Activated CD8-positive, alpha-beta memory T cell treated with anti-CD3 and anti-CD28 coated beads for 24 hours (primary cell): ENCODE measurements at places on chromosomes 11 and 22.
A peak's percentile ranks its signal among the peaks of the same experiment; 100 is the strongest.

- DNase-seq, result no peak
Observed at GRCh38 chr11:36155124-36155561, 134.1 kb downstream of the COMMD9 start.

DNA sequence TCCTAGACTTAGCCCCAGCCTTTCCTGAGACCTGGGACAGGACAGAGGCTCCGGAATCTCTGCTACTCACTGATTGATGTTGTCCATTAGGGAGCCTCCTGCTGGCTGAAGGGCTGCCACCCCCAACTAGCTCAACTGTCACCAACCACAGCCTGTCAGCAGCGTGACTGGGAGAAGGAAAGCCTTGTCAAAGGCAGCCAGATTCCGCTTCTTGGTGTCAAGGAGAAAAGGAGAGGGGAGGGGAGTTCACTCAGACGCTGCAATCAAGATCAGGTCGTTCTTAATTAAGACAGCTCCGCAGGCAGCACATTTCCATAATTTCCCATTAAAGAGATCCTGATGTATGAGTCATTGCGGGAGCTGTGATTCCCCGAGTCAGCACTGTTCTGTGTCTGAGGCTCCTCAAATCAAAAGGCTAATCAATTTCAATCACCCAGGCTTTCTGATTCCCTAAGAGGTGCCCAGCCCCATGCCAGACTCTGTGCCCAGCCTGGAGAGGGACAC lies 152.8 kb upstream of the ZBED5 start:
- DNase-seq, result no peak

- no peak for DNase-seq
Observed at GRCh38 chr11:76856106-76856505, 4.6 kb upstream of the ACER3 start.

GRCh38 chr11:33700063-33700501 lies 544 bp downstream of the C11orf91 start:
- peak; percentile 62 for DNase-seq

GRCh38 chr11:47488674-47489394 lies 39.9 kb upstream of the RAPSN start:
- DNase-seq, result no peak

DNA sequence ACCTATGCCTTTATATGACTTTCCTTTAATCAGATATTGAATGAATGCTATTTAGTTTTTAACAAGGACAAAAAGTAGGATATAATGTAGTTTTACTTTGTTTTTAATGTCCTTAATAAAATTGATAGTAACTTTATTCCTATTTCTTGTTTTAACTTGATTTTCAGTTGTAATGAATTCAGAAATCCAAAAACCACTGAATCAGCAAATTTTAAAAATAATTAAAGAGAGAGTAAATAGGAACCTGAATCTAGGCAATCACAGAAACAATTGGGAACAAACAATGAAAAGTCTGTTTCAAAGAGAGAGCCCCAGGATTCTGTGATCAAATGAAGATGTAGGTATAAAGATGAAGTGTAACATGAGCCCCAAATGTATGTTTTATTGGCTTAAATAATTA lies 556.0 kb downstream of the LUZP2 start:
- no peak for DNase-seq

GRCh38 chr11:75135021-75135650 lies 15.8 kb upstream of the SLCO2B1 start:
- DNase-seq, result no peak

GRCh38 chr11:75497788-75498409 lies 27.8 kb downstream of the GDPD5 start:
- no peak for DNase-seq

- DNase-seq, result no peak
Observed at GRCh38 chr22:29916007-29916544, 33.1 kb downstream of the MTMR3 start.

GRCh38 chr11:129260750-129261149 lies 68.6 kb upstream of the ARHGAP32 start:
- DNase-seq, result no peak

DNA sequence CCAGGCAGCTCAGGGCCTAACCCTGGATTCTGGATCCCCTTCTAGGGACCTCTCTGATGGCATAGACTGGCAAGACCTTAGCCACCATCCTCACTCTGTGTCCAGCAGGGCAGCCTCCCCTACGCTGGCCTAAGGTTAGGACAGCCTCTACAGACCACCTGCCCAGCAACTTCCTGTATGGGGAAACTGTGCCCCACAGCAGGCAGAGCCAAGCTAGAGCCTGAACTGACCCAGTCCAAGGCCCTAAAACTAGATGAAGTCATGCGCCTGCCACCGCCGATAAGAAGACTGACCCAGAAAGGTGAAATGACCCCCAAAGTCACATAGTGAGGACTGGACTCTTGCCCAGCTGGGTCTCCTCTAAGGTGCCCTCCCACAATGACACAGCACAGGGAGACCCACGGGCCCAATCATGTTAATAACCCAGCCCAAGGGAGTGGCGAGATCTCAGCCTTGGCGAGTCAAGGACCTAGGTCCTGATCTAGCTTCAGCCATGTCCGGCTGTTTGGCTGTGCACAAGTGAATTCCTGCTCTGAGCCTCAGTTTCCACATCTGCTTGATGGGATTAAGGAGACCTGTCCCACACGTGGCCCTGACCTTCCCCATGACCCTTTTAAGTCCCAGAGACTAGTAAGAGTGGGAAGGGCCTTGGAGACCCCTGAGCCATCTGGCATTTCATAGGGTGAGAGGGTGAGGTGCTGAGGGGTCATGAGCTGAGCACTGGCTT lies 17.6 kb downstream of the STARD10 start:
- DNase-seq, result no peak

- DNase-seq, result no peak
Observed at GRCh38 chr22:23098718-23099530, 28.6 kb downstream of the GNAZ start.

GRCh38 chr22:47449508-47450270 lies 687.2 kb downstream of the TBC1D22A start:
- peak; percentile 9 for DNase-seq

DNA sequence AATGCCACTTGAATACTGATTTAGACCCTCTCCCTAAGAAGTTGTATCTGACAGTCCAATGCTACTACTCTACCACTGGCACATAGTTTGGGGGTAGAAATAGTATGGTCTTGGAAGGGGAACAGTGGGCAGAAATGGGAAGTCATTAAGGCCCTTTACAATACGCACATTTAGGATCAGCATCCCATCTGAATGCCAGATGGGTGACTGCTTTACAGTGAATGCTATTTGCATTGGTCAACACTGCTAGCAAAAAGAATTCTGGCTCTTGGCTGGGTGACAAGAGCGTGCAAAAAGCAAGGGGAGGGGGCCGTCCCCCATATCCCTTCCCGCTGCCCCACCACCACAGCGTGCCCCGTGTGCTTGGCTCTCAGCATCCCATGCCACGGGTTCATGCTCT lies 104.7 kb upstream of the BID start:
- DNase-seq, result no peak

DNA sequence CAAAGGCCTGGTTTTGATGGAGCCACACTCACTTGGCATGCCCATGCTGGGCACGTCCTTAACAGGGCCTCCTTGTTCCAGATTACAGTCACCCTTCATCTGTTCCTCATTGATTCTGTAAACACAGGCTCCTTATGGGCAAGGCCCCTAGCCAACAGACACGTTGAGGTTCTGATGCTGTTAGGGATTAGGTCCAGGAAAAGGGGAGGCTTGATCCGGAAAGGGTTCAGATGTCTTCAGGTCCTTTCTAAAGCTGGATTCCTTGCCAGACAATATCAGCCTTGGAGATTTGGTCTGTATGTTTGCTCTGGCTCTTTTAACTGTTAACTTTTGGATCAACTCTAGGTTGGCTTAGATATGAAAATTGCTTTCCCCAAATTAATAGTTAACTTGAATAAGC lies 46.9 kb upstream of the PRSS23 start:
- no peak for DNase-seq

GRCh38 chr11:75351541-75351790 lies at the start of gene ARRB1:
Gene ARRB1 (minus strand): TSS chr11:75351661. CDS start chr11:75351607, 54 bp downstream.
- DNase-seq, result peak; percentile 77
